ENCODE measurements at places on chromosomes 16 and 17.

DNA sequence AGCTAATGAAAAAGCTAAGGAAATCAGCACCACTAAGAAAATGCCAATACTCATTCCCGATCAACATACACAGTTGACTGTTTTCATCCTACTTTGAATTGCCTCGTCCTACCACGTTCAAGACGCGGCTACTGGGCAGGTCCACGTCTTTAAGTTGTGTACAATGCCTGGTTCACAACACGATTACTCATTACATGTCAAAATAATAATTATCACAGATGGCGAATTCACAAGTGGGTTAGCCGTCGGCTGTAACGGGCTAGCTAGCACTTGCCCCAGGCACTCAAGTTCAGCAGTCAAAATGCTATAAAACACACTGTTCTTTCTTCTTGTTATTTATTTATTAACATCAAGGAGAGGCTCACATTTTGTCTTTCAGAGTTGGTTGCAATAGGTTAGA lies 124.2 kb downstream of the ZFHX3 start:
- no peak for DNase-seq

DNA sequence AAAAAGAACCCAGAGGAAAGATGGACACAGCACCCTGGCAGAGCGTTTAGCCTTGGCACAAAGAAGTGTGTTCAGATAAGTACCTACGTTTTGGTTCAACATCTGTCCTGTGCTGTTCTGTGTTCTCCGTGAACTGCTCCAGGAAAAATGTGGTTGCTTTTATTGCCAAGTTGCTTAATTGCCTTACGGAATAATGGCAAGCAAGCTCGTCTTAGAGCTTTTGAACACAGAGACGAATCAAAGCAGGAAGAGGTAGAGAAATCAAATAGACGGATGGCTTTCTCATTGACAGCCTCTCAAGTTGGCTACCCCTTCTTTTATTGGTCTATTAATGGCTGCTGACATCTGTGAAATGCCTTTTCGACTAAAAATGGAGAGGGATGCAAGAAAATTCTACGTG lies 911.1 kb upstream of the EEF2KMT start:
- no peak for DNase-seq

- no peak for DNase-seq
These were observed 7.6 kb downstream of the TBKBP1 start for GRCh38 chr17:47701608-47702007.

GRCh38 chr16:57757326-57757786 lies 21.8 kb downstream of the KATNB1 start:
- DNase-seq: peak; percentile 90

DNA sequence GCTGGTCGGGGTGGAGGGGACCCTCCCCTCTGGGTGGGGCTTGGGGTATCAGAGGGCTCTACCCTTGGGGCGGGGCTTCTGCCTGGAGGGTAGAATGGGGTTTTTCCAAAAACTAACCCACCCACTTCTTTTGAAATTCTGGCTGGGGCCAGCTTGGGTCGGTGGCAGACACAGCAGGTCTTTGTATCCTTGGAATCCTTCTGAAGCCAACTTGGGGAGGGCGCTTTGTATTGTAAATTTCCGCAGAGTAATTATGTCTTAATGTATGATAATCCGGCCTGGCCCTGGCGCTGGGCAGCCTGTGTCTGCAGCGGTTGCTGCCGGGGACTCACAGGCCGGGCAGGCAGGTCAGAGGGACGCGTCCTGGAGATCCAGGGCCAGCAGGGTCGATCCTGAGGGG lies 33.9 kb upstream of the GSE1 start:
- no peak for DNase-seq

DNA sequence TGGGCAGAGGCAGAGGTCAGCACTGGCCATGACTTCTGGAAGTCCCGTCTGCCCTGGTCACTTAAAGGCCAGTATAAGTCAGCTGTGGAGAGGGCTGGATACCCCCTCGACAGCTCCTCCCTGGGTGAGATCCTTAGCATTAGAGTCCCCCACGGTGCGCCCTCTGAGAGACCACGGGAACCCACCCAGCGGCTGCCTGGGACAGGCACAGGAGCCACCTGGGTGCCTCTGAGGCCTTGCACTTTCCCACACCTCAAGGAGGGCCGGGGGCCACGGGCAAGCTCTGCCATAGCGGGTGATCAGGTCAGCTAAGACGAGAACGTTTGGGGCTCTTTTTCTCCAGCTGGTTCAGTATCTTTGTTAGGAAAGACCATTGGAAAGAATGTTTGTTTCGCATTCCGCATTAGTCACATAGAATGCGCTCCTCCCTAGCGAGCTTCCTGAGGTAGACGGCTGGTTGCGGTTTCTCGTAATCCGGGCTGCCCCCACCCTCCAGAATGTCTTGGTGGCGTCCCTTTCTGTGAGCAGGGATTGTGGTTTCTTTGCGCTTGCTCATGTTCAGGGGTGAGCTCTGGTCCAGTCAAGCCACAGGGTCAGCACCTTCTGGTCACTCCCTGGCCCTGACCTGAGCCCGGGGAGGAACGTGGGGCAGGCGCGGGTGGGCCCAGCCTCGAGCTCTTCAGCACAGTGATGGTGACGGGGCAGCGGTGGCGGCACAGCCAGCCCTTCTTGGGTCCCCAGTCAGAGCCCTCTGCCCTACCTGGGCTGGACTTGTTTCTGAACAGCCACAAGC lies 25.2 kb downstream of the NME3 start:
- no peak for DNase-seq

- no peak for DNase-seq
These were observed 30.7 kb upstream of the GSE1 start for GRCh38 chr16:85582229-85582991.

- DNase-seq: no peak
These were observed 35.8 kb downstream of the MSI2 start for GRCh38 chr17:57292091-57292490.

DNA sequence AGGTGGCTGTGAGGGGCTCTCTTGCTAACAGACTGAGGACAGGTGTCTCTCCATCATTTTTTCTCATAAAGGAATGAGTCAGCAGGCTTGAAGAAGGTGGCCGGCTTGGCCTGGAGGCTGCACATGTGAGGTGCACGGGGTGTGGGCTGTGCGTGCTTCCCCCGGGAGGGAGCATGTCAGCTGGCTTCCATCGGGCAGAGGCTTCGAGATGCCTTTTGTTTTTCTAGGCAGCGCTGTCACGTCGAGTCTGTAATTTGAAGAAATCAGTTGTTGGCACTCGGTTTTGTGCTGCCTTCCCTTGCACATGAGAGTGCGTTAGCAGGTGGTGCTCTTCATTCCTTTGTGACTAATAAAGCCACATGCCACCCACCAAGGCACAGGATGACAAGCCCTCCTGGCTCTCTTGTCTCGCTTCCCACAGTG lies 89.7 kb downstream of the NPIPB11 start:
- DNase-seq: no peak

- DNase-seq: no peak
These were observed 39.2 kb upstream of the GSE1 start for GRCh38 chr16:85573696-85574641.

GRCh38 chr16:17404941-17405689 lies 65.6 kb downstream of the XYLT1 start:
- DNase-seq: no peak

- DNase-seq: peak; percentile 69
These were observed 23.8 kb downstream of the SNX11 start for GRCh38 chr17:48131216-48131824.

DNA sequence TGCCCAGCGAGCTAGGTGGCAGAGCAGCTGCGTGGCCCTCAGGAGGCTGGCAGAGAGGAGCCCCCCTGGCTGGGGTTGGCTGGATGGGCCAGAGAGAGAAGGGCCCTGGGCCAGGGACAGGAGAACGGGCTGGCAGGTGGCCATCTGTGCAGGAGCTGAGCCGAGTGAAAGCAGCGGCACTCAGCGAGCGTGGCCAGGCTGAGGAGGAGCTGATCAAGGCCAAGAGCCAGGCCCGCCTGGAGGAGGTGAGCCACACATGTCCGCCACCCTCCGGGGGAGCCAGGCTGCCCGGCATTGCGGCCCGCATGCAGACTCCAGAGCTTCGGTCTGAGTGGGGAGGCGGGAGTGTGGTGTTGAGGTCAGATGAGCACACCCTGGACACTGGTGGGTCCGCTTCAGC lies 2.1 kb upstream of the RAC3 start:
- no peak for DNase-seq
